ENCODE measurements at places on chromosomes 2 and 18. TPM values are rescaled to one million over a fixed set of nuclear protein-coding genes. Genes with fewer than 3 reads are reported as not detected.

SLC5A7 gene
- total RNA-seq: not detected

TSPYL6 gene
- not detected for total RNA-seq

ANKRD30BL gene
- total RNA-seq: 0.39 TPM

DNA sequence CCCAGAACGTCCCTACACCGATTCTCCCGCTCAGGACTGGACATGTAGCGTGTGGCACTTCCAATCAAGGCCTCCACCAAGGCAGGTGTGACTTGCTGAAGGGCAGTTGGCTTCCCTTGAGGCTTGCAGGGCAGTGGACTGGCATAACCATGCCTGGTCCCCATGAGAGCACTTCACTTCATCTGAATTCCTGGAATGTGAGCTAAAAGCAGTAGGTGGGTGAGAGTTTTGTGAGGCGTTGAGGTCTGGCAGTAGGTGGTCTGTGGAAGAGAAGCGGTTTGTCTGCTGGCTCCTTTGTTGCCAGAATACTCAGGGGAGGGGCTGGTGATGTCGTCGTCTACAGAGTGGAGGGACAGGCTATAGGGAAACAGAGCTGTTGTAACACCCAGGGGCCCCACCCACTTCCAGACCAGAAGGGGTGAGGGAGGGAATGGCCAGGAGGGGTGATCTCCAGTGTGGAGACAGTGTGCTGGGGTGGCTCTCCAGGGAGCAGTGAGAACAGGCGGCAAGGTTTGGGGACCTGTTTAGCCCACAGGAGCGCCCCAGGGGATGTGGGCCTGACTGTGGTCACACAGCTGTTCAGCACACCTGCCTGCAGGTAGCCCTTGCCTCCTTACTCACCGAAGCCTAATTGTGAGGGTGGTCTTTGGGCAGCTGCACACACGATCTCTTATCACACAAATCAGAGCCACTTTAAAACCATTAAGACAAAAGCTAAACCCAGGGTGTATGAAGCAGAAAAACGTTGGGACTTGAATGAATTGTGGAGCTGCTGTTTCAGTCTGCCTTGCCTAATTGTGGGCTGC is 21.5 kb upstream of the ALKAL2 start:
- H3K27me3 ChIP-seq: no peaks in the 10 kb centered on the region
- peaks cover 17% of the 10 kb centered on the region for H3K4me1 ChIP-seq
- no peaks in the 10 kb centered on the region for H3K36me3 ChIP-seq
- H3K4me3 ChIP-seq: no peak overlapping the region
- peak overlapping the region; percentile 94 for H3K27ac ChIP-seq

- H3K36me3 ChIP-seq: 0 out of 2 replicates have a peak, but pooled peaks cover 2% of the 10 kb centered on the region
- H3K4me3 ChIP-seq: no peak overlapping the region
- no peak overlapping the region for H3K27ac ChIP-seq
These were observed 101.6 kb upstream of the TMEM18 start for GRCh38 chr2:778731-779350.

GRCh38 chr2:201466050-201466675 is 14.6 kb downstream of the STRADB start:
- H3K36me3 ChIP-seq: peaks cover 13% of the 10 kb centered on the region
- H3K4me1 ChIP-seq: peaks cover 8% of the 10 kb centered on the region
- H3K27ac ChIP-seq: no peak overlapping the region

DNA sequence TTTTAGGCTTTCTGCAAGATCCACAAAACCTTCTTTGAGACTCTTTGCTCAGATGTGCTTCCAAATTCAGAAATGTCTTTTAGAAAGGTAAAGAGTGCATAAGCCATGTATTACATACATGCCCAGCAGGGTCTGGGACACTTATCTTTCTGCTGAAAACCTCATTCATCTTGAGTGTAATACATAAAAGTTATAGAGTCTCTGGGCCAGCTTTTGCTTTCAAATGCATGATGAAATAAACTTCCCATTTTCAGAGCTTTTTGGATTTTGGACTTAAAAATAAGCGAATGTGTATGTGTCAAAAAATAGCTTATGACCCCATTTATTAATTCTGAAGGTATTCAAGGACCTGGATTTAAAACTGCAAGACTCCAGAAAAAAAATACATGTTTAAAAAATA is 8.0 kb downstream of the CYRIA start:
- no peaks in the 10 kb centered on the region for H3K27me3 ChIP-seq
- H3K4me3 ChIP-seq: no peak overlapping the region
- DNase-seq: no peak
- H3K27ac ChIP-seq: no peak overlapping the region
- peaks cover 43% of the 10 kb centered on the region for H3K4me1 ChIP-seq

- H3K4me3 ChIP-seq: no peak overlapping the region
- H3K4me1 ChIP-seq: peaks cover 46% of the 10 kb centered on the region
- no peaks in the 10 kb centered on the region for H3K27me3 ChIP-seq
- no peak overlapping the region for H3K27ac ChIP-seq
- H3K36me3 ChIP-seq: no peaks in the 10 kb centered on the region
These were observed 18.3 kb downstream of the ZEB2 start for GRCh38 chr2:144501627-144502026.

- H3K27me3 ChIP-seq: no peaks in the 10 kb centered on the region
- H3K4me3 ChIP-seq: no peak overlapping the region
These were observed 583 bp upstream of the CD226 start for GRCh38 chr18:69948256-69948655.

DNA sequence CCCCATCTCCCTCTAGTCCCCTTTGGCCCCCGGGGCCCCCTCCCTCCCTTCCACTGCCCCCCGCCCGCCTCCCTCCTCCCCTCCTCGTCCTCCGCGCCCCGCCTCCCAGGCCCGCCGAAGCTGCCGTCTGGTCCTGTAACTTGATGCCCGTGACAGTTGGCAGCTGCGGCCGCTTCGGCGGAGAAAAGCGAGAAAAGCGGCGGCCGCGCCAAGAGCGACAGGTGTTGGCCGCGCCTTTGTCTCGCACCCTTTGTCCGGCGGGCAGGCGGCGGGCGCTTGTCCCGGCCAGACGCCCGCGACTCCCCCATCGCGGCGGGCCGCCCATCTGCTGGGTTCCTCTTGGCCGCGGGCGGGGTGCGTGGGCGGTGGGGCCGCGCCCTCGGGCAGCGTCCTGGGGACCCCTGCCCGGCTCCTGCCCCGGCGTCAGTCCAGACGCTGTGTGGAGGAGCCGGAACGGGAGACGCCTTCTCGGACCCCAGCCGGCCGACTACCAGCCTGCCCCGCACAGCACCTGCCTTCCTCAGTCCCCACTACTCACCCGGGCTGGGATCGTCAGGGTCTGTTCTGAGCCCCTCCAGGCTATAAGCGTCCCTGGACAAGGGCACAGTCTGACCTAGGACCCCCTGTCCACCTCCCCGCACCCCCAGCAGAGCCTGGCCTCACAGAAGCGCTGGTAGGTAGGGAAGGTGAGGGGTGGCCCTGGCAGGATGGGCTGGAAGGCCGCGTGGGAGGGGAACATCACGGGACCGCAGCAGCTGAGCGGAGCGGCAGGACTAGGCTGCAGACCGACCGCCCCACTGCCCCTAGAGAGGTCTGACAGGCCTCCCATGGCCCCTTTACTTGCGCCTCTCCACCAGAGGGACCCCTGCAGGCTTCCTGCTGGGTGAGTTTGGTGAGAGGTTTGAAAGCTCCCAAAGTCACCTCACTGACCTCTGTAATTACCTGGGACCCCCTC is 1.2 kb upstream of the HES6 start:
- H3K27ac ChIP-seq: no peak overlapping the region
- H3K27me3 ChIP-seq: peaks cover 42% of the 10 kb centered on the region
- peaks cover 16% of the 10 kb centered on the region for H3K4me1 ChIP-seq
- peak; percentile 89 for DNase-seq
- H3K36me3 ChIP-seq: peaks cover 10% of the 10 kb centered on the region

DNA sequence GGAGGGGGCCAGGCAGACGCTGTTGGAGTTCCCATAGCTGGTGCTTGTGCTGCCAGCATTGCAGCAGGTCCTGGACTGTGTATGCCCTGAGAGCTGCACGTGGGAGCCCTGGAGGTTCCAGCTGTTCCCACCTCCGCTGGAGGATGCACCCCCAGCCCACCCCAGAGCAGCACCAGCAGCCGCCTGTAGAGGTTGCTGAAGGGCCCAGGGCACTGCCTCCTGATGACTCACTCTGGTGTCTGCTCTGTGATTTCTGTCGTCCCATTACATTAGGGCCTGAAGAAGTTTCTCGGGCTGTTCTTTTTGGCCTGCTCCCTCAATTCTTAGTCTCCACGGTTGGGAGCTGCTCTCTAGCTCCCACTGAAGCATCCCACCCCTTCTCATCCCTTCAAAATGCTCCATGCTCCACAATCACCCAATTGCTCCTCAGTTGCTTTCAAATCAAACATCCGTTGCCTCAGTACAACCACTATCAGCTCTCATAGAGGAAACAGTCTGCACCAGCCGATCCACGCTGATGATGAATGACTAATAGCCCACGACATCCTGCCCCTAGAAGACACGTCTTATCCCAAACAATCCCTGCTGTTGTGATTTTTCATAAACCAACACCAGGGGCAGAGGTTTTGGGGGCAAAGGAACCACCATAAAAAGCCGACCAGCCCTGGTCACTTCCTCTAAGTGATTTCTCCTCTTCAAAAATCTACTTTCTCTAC is 65.2 kb upstream of the RNF152 start:
- no peaks in the 10 kb centered on the region for H3K27me3 ChIP-seq
- H3K36me3 ChIP-seq: no peaks in the 10 kb centered on the region
- H3K27ac ChIP-seq: no peak overlapping the region
- DNase-seq: peak; percentile 29

DNA sequence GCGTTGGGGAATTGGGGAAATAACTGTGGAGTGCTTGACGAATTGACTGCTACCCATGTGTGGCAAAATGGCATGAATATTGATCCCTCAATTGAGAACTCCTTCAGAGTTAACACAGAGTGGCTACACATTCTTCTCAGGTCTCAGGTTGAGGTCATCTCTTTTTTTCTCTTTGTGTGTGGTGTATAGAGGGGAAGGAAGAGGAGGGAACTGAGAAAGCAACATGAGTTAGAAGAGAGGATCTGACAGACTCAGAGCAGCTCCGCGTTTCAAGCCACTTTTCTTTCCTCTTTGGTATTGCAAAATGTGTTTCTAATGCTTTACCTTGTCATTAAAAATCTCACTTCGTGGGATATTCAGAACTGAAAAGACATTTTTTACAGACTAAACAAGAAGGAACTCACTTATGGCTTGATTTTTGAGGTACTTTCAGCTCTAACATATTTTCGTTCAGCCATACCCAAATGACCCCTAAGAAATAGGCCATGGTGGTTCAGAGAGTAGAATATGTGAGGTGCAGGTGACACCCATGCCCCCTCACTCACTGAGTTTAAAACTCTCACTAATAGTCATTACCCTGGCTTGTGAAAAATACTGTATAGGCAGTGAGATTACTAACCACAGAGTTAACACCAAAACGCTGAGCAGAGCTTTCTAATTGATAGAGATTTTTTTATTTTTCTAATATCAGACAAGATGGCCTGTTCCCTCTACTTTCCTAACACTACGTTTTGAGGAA is 22.5 kb downstream of the STAT4 start:
- no peaks in the 10 kb centered on the region for H3K4me1 ChIP-seq
- no peak for DNase-seq
- H3K27ac ChIP-seq: no peak overlapping the region
- H3K36me3 ChIP-seq: no peaks in the 10 kb centered on the region
- no peaks in the 10 kb centered on the region for H3K27me3 ChIP-seq

DNA sequence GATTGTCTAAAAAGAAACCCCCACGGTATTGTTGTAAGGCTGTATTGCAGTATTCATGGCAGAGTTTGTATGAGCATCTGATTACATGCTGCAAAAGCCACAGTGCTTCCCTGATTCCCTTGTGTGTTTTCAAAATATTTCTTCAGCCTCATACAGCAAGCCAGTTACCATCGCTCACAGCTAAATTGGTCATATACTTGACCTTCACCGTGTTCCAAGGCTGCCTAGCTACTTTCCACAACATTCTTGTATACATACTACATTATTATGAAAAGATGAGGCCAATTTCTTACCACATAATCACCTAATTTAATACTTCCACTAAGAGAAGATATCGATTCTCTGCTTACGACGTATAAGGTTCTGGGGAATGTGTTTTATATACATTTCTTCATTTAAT is 576.3 kb upstream of the CNTNAP5 start:
- DNase-seq: no peak
- peaks cover 15% of the 10 kb centered on the region for H3K4me1 ChIP-seq
- H3K27me3 ChIP-seq: no peaks in the 10 kb centered on the region
- no peak overlapping the region for H3K4me3 ChIP-seq

DNA sequence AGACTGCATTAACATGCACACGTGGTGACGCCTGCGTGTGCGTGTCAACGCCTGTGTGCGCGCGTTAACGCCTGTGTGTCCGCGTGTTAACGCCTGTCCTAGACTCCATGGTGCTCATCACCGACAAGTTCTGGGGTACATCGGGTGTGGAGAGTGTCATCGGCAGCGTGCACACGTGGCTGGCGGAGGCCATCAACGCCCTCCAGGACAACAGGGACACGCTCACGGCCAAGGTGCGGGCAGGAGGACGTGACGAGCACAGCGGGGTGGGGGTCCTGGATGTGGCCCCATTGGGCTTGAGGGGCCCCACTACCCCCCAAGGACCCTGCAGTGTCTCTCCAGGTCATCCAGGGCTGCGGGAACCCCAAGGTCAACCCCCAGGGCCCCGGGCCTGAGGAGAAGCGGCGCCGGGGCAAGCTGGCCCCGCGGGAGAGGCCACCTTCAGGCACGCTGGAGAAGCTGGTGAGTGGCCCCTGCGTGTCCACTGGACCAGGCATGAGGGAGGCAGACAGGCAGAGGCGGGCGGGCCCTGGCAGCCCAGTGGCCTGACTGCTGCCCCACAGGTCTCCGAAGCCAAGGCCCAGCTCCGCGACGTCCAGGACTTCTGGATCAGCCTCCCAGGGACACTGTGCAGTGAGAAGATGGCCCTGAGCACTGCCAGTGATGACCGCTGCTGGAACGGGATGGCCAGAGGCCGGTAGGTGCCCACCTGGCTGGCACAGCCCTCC is 29.2 kb downstream of the GPC1 start:
- DNase-seq: peak; percentile 8
- H3K36me3 ChIP-seq: peaks cover 7% of the 10 kb centered on the region
